ENCODE measurements at places on chromosomes 2 and 18.

- DNase-seq: no peak
These were observed 10.0 kb upstream of the LAPTM4A start for GRCh38 chr2:20061476-20061875.

GRCh38 chr18:32158108-32158624, 31.7 kb upstream of the MEP1B start:
- DNase-seq: peak; percentile 99

- no peak for DNase-seq
These were observed 256.5 kb downstream of the GBX2 start for GRCh38 chr2:235911633-235912233.

DNA sequence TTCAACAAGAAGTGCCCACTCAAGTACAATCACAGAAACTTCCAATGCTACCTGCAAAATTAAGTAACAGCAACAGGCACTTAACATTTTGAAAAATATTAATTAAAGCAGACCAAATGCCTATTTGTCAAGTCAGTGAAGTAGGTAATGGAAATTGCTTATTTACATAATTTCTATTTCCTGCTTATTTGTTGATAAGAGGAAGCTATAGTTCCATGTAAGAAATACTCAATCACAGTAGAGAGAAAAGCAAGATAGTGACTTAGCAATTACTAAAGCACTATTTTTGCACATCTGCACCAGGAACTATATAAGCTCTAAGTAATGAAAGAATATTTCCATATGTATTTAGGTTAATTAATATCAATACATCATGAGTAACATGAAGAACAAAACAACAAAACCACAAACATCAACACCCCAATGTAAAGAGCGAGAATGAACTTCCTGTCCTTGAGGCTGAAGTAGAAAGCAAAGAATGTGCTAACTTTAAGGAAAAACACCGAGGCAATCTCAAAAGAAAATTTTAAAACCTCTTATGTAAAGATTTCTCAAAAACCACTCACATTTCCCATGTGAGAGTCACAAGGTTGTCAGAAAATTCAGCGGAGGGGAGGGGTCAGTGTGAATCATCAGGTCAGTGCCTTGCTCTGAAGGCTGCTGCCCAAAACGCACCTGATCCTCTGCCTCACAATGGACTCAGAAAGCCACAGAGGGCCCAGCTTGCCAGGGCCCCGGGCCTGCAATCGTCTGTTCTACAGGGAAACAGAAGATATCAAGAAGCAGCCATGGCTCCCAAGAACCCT, 12.5 kb downstream of the NPC1 start:
- DNase-seq: no peak

DNA sequence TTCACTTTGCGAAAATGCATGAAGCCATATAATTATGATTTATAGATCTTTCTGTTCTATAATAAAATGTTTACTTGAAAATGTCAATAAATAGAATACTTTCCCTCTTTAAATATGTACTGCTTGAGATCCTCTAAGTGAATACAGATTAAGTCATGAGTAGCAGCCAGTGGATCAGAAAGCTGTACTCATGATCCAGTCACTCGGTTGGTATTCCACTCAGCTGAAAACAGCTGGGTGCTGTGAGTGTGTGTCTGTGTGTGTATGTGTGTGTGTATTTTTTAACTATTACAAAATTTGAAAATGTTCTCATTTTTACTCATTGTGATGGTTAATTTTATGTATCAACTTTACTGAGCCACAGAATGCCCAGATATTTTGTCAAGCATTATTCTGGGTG, 141.6 kb upstream of the CYP26B1 start:
- DNase-seq: no peak

DNA sequence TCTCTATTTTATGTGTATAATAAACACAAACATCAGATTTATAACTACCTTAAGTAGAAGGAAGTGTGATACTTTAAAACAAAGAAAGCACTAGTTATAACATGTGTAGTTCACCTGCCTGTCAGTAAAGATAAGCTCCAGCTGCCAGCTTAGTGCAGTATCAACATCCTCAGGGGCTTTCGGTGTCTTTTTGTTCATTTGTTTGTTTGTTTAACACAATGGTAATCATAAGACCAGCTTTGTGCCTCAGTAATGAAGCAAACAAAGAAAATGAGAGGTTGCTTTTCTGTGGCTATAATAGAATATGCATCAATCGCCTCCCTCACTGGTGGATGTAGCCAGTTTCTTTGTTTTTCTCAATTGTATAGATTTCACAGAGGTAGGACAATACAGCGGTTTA, 1499.0 kb upstream of the TMEFF2 start:
- peak; percentile 81 for DNase-seq

- DNase-seq: no peak
These were observed 153.6 kb upstream of the CBLN2 start for GRCh38 chr18:72697706-72698105.

DNA sequence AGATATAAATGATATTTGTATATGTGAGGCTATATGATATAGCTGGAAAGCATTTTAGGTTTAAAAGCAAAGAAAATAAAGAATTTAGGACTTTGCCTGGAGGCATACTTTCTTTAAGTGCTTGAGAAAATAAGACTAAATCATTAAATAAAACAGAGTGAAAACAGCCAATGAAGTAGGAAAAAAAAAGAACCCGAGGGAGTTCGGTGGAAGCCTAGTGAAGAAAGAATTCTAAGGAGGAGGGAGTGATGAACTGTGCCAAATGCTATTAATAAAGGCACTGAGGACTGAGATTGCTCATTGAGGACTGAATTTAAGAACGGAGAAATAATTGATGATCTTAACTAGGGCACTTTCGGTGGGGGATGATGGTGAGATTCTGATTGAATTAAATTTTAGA, 573.5 kb downstream of the DSC3 start:
- DNase-seq: peak; percentile 32

DNA sequence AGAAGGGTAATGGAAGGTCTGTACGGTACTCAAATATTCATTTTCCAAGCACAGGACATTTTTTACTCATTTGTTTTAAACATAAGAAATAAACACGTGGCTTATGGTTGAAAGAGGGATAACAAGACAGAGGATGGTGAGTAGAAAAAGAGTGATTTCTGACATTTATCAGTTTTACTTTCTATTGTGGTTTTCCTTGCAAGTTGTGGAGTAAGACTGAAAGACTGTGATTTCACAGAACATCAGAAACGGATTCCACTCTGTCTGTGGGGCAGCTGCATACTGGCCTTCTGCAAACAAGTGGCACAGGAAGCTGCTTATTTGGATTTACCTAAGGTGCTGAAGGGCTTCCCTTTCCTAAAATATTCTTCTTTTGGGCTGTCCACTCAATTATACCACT, 122.2 kb upstream of the ITGB6 start:
- DNase-seq: no peak

DNA sequence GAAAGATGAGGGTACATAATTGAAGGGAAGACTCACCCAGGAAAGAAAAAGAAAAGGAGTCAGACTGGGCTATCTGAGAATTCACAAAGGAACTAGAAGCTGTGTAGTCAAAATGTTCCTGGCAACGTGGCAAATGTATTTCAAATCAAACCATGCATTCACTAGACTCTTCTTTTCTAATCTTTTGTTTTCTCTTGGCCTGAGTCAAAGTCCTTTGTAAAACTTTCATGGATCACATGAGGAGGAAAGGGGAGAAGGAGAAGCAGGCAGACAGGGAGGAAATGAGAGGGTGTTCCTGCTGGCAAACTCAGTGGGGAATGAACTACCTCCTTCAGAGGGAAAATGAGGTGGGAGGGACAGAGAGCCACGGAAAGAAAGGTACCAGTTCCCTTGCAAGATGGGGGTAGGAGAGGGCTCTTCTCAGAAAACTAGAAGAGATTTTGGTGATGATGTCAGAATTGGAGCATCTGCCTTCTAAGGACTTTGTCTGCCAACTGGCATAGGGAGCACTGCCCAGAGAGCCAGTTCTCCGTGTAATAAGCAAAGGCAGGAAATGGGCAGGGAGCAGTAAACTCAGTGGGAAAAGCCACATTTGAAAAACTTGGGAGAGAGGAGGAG, 51.4 kb downstream of the SLC8A1 start:
- no peak for DNase-seq

GRCh38 chr2:41737888-41738287, 309.9 kb upstream of the PKDCC start:
- no peak for DNase-seq

DNA sequence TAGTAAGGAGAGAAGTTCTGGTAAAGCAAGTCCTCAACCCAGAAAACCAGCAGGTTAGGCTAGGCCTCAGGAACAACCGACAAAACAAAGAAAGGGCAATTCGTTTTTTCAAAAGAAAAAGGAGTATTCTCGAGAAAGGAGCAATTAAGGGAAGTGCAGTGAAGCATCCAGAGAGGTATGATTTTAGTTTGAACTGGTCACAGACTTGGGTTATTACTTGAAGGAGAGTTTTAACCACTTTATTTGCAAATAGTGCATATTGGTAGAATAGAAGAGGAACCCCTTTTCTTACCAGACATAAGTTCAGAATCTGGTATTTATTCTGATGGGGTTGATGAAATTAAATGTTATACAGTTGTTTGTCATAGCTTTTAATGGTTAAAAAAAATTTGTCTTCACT, 110.0 kb upstream of the GCFC2 start:
- no peak for DNase-seq

DNA sequence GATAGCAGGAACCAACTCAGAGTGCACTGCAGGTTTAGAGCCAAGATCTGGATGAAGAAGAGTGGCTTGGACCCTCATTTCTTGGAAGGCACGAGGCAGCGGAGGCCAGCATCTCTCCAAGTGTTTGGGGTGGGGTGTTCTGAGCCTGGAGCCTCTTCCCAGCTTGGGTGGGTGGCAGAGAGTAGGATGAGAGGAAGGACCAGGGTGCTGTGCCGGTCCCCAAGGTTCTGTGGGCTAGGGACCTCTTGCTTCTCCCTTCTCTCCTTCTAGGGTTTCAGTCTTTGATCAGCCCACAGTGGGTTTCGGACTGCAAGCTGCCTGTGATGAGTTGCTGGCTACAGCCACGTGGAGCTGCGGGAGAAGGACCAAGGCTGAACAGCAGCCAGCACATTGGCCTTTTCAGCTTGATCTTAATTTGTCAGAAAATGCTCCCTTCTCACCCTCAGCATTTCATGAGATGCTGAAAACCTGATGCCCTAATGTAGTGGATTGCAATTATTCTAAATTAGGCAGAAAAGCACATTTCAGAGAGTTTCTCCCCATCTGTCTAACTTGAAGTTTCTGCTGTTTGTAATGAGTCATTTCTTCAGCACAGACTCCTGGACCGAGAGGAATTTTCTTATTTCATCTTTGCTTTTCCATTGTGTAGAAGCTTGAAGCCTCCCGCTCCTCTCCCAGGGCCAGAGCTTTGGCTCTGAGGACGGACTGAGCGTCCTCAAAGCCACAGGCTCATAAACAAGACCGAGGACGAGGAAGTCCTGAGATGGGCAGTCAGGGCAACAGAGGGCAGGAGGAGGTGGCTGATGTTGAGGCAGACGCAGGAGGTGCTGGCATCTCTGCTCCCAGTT, 99.1 kb upstream of the HDAC4 start:
- DNase-seq: no peak

DNA sequence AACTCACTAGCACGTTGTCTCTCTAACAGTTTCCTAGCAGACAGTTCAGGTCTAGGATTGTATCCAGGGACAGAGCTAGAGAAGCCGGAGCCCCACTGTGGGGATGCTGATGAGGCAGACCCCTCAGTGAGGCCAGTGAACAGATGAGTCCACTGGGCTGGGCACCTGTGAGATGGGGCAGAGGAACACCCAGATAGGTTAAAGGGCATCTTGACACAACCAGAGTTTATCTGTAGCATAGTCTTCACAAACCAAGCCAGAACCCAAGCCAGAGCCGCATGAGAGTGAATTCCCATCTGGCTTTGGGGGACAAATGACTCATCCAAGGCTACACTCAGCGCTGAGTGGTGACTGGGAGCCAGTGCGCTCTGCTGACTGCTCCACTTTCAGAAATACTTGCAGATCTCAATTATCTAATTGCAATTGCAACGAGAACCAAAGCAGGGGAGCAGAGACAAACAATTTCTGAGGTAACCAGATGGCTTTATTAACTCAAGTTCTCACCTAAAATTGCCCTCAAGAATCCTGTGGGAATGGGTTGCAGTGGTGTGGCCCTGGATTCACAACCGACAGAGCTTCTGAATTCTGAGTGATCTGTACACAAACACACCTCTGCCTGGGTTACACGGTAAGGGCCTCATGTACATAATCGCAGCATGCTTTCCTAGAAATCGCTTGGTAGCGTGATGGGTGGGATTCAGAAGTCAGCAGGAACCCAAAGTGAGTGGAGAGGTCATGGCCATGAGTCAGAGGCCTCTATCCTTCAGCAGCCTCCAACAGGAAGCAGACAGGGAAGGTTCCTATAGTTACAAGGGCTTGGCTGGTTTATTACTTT, 48.7 kb upstream of the MSH2 start:
- no peak for DNase-seq

DNA sequence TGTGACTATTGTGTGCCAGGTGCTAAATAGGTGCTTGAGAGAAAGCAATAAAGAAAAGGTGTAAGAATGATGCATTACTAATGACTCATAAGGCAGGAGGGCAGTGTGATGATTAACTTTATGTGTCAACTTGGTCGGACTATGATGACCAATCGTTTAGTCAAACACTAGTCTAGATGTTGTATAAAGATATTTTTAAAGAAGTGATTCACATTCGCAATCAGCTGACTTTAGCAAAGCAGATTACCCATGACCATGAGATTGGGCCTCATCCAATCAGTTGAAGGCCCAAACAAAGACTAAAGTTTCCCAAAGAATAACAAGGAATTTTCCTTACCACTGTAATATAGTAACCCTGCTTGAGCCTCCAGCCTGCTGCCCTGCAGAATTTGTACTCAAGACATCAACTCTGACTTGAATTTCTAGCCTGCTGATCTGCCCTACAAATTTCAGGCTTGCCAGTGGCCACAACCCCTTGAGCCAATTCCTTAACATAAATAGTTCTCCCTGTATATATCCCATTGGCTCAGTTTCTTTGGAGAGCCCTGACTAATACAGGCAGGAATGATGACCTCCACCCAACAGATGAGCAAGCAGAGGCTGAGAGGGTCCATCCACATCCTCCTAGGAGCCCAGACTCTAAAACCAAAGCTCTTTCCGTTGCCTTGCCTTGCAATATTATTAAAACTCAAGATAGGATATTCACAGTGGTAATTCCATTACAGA, 132.6 kb downstream of the ACTR3 start:
- no peak for DNase-seq

GRCh38 chr2:217076657-217077232, 216.9 kb upstream of the TNP1 start:
- DNase-seq: no peak

GRCh38 chr2:62808554-62808953, 103.0 kb downstream of the EHBP1 start:
- no peak for DNase-seq

- no peak for DNase-seq
These were observed 18.2 kb downstream of the COX7A2L start for GRCh38 chr2:42342795-42343241.

DNA sequence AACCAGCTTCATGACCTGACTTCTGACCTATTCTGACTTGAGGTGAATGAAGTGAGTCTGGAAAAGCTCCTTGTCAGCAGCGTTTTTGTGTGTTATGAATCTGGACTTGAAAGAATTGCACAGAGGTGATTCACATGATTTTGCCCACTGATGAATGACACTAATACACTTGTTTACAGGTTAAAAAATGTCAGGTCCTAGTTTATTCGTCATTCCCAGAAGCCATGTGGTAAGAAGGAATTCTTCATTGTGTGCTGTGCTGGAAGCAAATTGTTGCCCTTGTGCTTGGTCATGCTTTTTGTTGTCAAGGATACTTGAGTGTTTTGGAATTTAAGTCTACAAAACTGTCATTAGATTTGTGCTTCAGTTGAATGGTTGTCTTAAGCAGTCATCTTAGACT, 15.5 kb downstream of the SEC11C start:
- no peak for DNase-seq

- no peak for DNase-seq
These were observed 269.2 kb downstream of the FIGN start for GRCh38 chr2:163466331-163467250.
